Stimulated activated CD8-positive, alpha-beta memory T cell treated with anti-CD3 and anti-CD28 coated beads, Interleukin-4, amount 100 ng/mL, for 4 hours (primary cell): ENCODE measurements at places on chromosomes 12 and 14.

DNA sequence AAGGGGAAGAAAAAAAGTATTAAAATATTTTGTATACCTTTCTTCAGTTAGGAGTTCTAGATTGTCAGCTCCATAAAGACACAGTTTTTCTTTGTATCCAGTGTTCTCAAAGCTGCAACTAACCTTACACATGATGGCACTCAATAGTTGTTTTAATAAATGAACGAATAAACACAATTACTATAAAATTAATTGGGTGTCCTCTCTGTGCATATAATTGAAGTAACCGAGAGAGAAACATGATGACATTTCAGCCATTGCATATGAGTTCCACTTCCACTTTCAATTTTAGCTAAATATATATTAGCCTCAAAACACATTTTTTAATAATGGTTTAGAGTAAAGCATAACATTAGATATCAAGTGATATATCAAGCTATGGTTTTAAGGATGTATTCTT, 671.2 kb downstream of the LRFN5 start:
- DNase-seq: no peak

DNA sequence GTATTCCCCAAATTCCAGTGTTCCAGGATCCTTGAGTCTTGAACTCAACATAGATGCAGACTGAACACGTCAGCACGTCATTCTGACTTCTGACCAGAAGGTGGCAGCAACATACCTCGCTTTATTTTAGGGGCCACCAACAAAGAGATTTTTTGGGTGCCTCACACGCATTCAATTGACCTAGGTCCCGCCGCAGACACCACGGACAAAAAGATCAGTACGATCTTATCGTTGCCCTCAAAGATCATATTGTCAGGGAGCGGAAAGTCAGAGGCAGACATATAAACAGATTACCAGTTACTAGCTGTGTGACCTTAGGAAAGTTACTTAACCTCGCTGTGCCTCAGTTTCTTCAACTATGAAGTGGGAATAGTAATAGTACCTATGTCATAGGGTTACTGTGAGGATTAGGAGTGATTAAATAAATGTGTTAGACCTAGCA, 6.5 kb upstream of the PRPH start:
- peak; percentile 54 for DNase-seq

- DNase-seq: no peak
Observed at GRCh38 chr12:130956456-130957303, 3.0 kb downstream of the ADGRD1 start.

DNA sequence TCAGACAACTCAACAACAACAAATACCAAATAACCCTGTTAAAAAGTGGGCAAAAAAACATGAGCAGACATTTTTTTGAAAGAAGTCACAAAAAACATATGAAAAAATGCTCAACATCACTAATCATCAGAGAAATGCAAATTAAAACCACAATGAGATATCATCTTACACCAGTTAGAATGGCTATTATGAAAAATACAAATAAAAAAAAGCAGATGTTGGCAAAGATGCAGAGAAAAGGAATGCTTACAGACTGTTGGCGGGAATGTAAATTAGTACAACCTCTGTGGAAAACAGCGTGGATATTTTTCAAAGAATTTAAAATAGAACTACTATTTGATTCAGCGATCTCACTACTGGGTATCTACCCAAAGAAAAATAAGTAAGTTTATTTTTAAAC, 114.0 kb downstream of the SLC38A4 start:
- no peak for DNase-seq

DNA sequence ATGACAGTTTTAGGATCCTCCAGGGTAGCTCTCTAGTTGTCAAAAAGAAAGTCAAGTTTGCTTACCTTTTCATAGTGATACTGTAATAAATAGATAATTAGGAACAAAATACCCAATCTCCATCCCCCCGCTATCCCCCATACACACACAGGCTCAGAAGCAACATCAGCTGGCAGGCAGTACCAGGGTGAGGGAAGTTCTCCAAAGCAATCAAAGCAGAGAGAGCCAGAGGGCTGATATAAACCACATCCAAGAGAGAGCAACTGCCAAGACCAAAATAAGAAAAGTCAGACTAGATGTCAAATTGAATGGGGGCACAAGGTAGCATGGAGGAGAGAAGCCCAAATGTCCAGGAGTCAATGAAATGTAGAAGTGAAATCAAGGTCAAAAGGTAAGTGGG, 80.2 kb upstream of the PTPRR start:
- DNase-seq: no peak

- DNase-seq: no peak
Observed at GRCh38 chr14:24363401-24363800, 4.6 kb upstream of the NFATC4 start.

GRCh38 chr12:93853698-93854478, 176.7 kb downstream of the CRADD start:
- DNase-seq: no peak

GRCh38 chr12:42130672-42131402, 13.8 kb downstream of the GXYLT1 start:
- DNase-seq: no peak

- DNase-seq: no peak
Observed at GRCh38 chr12:91347481-91348214, 165.0 kb upstream of the DCN start.

GRCh38 chr12:15664491-15664890, 124.7 kb downstream of the EPS8 start:
- DNase-seq: no peak

GRCh38 chr14:38774162-38774561, 328.9 kb downstream of the SEC23A start:
- no peak for DNase-seq

GRCh38 chr12:3150931-3151835, 74.0 kb downstream of the TSPAN9 start:
- DNase-seq: no peak

DNA sequence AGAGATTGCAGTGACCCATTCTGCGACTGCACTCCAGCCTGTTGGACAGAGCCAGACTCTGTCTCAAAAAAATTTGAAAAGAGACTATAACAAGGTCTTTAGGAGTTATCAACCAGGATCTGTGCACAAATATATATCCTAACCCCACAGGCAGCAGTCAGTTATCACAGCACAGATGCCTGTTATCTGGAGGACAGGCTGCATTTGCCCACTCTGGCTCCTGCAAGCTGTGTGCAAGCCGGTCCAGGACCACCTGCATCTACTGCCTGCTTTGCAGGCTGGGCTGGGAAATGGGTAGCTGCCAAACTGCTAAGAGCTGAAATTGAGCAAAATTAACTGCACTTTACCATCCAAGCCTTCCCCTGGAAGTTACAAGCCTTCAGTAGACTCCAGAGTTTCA, 21.4 kb upstream of the RCOR1 start:
- DNase-seq: no peak

DNA sequence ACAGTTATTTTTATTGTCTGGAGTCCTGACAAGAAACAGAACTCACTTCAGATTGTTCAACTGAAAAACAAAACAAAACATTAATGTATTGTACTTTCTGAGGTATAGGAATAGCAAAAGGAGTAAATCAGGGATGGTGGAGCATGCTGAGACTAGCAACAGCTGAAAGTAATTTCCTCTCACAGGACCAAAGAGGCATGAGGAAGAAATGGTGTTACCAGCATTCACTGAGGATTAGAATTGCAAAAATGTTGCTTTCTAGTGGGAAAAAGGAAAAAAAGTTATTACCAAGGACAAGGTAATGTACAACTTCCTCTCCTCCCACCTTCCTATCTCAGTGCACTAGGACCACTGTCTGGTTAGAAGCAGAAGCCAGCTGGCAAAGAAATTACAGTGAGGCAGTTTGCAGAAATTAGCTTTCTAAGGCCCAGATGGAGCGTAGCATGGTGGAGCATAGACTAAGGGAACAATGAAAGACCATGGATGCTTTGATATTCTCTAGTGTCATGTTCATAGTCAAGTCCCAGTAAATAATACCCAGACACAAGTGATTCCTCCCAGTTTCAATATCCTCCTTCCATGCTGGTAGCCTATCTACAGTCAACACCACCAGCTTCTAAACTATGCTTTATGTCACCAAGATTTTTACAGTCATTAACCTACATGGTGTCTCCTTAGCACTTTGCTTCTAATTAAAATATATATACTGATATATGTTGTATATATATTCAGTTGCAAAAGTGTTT, 133.7 kb upstream of the DCN start:
- no peak for DNase-seq

DNA sequence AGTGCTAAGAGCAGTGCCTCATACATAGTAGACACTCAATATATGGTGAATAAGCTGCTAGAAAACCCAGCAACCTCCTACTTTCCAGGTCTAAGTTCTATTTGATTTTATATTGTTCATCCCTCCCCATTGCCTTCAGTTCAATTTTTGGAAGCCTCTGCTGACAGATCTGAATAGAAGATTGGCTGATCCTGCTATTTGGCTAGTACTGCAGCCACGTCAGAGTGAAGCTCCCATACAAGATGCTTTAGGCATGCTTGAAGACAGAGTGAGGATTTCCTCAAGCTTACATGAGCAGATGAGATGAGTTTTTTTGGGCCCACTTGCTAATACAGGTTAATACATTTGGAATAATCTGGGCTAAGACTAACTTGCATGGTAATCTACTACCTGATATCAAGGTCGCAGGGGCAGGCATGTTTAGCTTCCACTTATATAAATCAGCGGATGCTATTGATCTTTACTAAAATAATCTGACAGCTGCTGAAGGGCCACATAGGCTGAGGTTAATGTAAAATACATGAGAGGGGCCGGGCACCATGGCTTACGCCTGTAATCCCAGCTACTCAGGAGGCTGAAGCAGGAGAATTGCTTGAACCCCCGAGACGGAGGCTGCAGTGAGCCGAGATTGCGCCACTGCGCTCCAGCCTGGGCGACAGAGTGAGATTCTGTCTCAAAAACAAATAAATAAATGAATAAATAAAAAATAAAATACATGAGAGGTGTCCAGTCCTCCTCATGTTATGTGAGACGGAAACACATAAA, 15.9 kb upstream of the AEBP2 start:
- DNase-seq: no peak

GRCh38 chr14:77100961-77101360, 2.9 kb downstream of the CIPC start:
- no peak for DNase-seq

DNA sequence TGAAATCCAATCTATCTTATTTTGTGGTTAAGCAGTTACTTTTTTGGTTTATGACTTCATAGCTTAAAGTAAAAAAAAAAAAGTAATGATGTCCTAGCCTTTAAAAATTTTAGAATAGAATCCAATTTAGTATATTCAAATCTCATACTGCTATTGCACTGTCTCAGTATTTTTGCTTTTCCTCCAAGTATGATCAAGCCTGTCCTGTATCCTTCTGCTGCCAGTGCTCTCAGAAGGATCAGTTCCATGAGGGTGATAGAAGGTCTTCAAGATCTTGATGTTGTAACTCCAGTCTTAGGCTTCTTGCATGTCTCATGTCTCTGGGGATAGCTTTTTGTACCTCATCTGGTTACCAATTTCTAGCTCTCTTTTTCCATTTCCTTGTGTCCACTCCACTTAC, 324.2 kb upstream of the FAR2 start:
- DNase-seq: no peak

- no peak for DNase-seq
Observed at GRCh38 chr12:96057986-96058553, 22.7 kb upstream of the LTA4H start.

GRCh38 chr14:104794993-104795780, at the start of gene AKT1:
TSS of gene AKT1 (minus strand) at chr14:104795748. CDS start at chr14:104792643, 3,105 bp downstream.
- no peak for DNase-seq

- no peak for DNase-seq
Observed at GRCh38 chr14:55752580-55753390, 172.8 kb downstream of the KTN1 start.

GRCh38 chr12:57112492-57113294, 1.5 kb upstream of the STAT6 start:
- no peak for DNase-seq

GRCh38 chr14:55085060-55085660, 33.7 kb downstream of the MAPK1IP1L start:
- no peak for DNase-seq

GRCh38 chr14:103444837-103445524, 59.8 kb downstream of the MARK3 start:
- DNase-seq: no peak

DNA sequence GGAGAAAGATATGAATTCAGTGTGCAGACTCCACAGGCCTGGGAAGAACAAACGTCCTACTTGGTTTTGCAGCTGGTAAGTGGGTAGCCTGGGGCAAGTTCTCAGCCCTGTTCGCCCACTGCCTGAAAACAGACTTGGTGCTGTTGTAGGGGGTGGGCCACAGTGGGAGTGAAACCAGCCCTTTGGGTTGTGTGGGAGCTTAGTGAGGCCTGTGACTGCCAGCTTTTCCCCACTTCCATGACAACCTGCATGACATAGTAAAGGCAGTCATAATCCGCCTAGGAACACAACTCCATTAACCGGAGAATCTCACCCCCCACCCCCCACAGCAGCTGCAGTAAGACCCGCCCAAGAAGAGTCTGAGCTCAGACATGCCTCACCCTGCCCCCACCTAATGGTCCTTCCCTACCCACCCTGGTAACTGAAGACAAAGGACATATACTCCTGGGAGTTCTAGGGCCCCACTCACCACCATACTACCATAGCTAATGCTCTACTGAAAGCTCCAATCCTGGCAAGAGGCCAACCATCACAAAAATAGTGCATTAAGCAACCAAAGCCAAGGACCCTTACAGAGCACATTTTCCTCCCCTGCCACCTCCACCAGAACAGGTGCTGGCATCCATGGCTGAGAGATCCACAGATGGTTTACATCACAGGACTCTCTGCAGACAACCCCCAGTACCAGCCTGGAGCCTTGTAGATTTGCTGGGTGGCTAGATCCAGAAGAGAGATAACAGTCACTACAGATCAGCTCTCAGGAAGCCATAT, 39.8 kb upstream of the LMNTD1 start:
- DNase-seq: no peak

DNA sequence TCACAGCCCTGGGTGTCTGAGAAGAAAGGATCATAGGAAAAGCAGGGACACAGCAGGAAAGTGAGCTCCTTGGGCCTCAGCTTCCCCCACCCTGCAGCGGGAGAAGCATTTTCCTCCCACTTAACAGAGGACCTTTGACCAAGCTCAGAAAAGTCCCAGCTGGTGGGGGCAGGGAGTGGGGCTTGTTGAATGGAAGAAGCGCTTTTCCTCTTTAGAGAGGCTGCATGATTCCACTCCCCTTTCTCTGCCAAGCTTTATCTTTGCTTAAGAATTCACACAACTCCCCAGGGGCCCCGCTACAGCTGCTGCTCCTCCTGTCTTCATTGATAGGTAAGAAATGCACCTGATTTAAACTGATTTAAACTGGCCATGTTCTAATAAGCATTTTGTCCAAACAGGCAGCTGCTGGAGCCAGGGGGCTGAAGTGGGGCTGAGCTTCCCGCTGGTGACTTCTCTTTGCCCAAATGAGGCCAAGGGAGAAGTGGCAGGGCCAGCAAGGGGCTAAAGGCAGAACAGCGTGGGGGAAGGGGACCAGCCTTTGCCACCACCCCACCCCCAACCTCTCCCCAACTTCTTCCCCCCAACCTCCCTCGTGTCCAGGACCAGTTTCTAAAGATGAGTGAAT, 1.7 kb upstream of the PAPLN start:
- no peak for DNase-seq
